ENCODE measurements at places on chromosomes 13 and 19.

DNA sequence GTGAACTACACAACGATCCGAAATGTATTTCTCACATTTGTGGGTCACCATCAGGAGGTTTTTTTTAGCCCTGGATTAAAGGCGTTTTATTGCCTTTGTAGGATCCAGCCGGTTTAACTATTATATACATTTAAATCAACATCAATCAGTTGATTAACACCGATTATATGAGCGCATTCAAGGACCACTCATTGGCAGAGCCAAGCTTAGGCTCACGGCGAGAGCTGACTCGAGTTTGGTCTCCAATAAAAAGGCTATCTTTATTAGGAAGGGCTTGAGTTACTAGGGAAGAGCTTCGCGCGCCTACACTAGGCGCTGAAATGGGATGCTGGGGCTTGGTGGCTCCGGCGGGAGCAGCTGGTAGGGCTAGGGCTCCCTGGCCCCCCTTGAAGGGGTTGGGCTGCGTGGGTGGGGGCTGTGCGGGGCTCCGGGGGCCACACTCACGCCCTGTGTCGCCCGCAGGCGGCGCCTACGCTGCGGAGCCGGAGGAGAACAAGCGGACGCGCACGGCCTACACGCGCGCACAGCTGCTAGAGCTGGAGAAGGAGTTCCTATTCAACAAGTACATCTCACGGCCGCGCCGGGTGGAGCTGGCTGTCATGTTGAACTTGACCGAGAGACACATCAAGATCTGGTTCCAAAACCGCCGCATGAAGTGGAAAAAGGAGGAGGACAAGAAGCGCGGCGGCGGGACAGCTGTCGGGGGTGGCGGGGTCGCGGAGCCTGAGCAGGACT is 4.2 kb downstream of the PDX1 start:
- no peak for DNase-seq

GRCh38 chr13:66301006-66301405 is 929.1 kb downstream of the PCDH9 start:
- no peak for DNase-seq

- no peak for DNase-seq
Measured at GRCh38 chr19:14611051-14611450, 28.2 kb downstream of the CLEC17A start.

DNA sequence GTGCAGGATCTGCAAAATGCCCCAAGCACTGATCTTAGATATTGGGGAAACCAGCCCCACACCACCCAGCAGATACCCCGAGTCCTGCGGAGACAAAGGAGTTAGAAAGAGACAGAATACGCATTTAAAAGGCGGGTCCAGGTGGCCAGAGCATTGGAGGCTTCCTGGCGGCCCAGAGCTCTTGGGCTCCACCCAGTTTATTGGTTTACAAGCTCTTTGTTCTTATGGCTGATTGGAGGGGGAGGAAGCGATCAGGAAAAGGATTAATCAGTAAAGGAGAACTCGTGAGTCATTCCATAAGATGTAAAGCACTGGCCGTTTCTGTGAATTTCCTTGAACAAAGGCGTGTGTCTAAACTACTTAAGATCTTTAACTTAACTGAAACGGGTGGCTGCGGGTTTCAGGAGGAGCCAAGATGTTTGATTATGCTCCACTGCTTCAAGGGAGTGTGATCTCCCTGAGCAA is 926 bp downstream of the ZNF587 start:
- DNase-seq, result no peak

DNA sequence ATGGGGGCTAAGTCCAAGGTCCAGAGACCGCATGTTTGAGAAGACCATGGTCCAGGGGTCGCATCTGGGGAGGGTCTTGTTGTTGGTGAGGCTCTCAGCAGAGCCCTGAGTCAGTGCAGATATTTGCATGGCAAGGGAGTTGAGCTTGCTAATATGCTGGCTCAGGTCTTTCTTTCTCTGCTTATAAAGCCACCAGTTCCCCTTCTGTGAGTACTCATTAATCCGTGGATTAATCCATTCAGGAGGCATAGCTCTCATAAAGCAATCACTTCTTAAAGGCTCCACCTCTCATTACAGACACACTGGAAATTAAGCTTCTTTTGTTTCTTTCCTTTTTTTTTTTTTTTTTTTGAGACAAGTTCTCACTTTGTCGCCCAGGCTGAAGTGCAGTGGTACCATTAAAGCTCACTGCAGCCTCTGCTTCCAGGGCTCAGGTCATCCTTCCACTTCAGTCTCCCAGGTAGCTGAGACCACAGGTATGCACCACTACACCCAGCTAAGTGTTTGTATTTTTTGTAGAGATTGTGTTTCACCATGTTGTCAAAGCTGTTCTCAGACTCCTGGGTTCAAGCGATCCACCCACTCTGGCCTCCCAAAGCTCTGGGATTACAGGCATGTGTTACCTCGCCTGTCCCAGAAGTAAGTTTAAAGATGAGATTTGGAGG is 216.4 kb downstream of the SLITRK5 start:
- DNase-seq, result no peak

DNA sequence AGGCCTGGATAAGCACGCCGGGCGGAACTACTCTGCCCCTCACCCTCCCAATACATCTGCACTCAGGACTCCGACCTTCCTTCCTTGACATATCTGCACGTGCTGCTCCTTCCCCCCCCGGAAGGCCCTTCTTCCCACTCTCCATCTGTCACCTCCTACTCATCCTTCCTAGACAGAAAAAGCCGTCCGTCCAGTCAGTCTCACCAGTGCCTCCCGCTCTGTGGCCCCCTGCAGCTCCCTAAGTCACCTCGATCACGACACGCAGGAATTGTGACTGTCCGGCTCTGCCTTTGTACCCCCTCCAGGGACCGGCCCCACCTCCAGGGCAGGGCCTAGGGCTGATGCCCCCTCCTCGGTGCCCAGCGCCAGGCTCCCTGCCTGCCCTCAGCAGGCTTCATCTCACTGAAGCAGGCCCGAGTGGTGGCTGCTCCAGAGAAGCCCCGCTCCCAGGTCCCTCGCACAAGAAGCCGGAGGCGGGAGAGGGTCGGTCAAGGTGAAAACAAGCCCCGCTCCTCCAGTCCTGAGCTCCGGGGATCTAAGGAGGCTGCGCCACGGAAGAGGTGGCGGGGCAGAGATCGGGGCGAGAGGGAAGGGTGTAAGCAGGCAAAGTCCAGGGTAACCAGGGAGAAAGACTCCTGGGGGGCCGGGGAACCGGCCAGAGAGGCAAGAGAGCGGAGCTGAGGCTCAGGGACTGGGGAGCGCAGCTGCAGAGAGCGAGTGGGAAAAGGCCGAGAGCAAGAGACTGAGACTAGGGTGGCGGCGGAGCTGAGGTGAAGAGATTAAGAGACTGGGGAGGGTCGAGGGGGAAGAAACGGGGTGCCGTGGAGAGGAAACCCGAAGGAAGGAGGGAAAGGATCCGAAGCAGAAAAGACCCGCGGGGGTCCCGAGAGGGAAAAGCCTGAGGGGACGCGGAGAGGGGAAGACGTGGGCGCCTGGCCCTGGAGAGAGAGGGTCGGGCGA is 1.1 kb downstream of the PPP6R1 start:
- no peak for DNase-seq

All from left cardiac atrium (tissue), 4 donors.